Substantia nigra (tissue), 51 donors: ENCODE measurements at places on chromosomes 16 and 17.

DNA sequence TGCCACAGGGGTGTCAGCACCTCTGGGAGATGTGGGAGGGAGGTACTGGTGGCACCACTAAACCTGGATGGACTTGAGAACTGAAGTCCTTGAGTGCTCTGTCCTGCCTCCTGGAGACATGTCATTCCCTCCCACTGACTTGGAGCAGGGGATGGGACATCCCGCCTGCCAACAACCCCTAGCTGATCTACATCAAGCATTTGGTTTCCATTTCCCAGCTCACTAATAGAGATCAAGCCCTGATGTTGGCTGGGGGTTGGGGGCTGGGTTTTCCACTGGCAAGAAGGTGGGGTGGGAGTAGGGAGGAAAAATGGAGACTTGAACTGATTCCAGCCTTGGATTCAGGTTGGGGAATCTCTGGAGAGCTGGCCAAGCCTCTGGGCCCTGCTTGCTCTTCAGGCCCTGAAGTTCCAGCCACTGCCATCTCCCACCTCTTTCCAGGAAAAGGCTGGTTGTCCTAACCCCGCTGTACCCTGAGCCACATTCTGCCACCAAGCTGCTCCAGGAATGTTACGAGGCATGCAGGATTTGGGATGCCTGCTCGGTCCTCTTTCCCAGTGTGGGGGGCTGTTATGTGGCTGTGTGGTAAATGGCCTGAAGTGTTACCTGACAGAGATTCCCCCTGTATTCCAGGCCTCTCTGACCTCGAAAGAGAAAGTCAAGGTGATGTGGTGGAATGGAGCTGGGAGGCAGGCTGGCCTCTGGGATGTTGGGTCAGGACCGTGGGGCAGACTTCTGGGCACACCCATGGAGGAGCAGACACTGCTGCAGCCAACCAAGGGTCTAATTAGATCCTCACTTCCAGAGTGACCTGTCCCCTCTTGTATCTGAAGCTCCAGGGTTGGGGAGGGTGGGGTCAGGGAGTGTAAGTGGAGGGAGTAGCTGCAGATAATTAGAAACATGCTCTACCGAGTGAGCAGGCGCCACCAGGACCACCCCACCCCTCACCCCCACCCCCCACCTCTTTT, 16.7 kb downstream of the IGFBP4 start:
- no peak for DNase-seq

DNA sequence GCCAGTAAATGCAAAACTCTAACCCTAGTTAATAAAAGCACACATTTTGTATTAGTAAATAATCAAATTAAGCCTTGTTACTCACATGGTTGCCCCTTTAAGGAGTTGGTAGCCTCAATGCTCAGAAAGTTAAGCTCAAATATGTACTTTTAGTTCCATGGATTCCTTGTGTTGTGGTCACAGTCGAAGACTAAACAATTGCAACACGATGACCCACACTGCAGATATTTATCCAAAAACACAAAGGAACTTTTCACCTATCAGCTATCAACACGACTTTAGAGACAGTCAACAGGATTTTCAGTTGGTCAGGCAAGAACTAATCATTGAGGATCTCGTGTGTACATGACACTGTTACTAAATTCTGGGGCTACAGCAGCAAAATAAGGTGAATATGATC, 47.4 kb upstream of the NUDT7 start:
- DNase-seq, result no peak

DNA sequence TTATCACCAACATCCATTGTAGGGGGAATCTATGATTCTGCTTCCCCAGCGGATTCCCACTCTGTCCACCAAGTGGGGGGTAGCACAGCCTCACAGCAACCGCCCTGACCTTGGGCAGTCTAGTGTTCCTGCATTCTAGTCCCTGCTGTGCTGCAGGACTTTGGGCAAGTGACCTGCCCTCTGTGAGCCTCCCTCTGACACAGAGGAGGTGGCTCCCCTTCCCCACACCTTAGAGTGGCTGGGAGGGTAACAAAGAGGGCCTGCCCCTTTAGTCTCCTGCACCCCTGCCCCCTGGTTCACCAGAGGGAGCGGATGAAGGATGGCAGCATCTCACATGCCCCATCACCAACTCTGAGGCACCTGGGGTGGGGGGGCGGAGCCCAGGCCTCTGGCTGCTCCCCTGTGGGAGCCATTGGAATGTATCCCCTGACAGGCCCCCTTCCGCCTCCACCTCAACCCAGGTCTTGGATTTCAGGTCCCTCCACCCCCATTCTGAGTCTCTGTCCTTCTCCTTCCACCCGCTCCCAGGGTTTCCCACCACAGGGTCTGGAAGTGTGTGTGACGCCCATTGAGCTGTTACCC, 10.1 kb downstream of the GAS2L2 start:
- no peak for DNase-seq

GRCh38 chr16:71883849-71884638, at the start of gene ZNF821:
ZNF821 (minus strand) TSS chr16:71884182; CDS start chr16:71879946, 4,236 bp downstream.
- DNase-seq, result peak; percentile 64

- no peak for DNase-seq
Observed at GRCh38 chr17:33593991-33594390, 300.9 kb upstream of the ASIC2 start.

DNA sequence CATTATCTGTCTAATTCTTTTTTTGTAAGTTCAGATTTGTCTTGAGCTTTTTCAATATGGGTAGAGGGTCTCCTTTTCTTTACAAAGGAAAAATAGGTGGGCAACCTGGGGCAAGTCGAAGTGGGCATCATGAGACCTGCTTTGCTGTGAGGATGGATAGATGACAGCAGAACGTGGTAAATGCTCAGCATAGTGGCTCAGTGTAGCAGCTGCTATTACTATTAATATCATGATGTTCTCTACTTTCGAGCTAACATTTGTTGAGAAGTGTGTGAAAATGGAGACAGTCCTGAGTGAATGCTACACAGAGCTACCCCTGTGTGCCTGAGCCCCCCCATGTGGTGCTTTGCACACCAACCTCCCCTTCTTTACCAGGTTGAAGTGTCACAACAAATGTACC, 39.0 kb upstream of the LGALS9 start:
- no peak for DNase-seq

- DNase-seq, result no peak
Observed at GRCh38 chr16:73739049-73739769, 557.4 kb upstream of the PSMD7 start.

- DNase-seq, result no peak
Observed at GRCh38 chr17:15343749-15344148, 2.4 kb upstream of the TEKT3 start.

- no peak for DNase-seq
Observed at GRCh38 chr17:75019710-75020109, 7.2 kb downstream of the MRPL58 start.

- DNase-seq, result peak; percentile 63
Observed at GRCh38 chr17:74337834-74338500, 11.9 kb downstream of the KIF19 start.

- no peak for DNase-seq
Observed at GRCh38 chr16:76483307-76483909, 206.2 kb downstream of the CNTNAP4 start.

- DNase-seq, result no peak
Observed at GRCh38 chr16:3610698-3611145, 684 bp downstream of the SLX4 start.

GRCh38 chr17:42252597-42253550, 23.3 kb downstream of the STAT5B start:
- DNase-seq, result no peak

- DNase-seq, result no peak
Observed at GRCh38 chr17:49585422-49586027, 9.9 kb downstream of the NXPH3 start.

DNA sequence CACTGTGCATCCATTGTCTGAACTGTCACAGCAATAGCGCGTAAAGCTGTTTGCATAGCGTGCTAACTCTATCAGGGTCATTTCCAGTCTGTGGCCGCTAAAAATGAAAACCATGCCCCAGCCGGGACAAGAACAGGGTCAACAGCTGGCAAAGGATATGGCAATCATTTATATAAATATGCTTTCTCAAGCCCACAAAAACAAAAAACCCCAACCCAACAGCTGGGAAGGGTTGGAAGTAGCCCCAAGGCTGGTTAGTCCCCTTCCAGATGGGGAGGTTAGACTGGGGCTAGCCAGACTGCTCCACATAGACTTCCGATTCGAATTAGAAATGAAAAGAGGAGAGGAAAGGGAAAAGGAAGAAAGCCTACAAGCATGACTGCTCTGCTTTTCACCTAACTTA, 203.3 kb upstream of the TBX2 start:
- DNase-seq, result no peak

DNA sequence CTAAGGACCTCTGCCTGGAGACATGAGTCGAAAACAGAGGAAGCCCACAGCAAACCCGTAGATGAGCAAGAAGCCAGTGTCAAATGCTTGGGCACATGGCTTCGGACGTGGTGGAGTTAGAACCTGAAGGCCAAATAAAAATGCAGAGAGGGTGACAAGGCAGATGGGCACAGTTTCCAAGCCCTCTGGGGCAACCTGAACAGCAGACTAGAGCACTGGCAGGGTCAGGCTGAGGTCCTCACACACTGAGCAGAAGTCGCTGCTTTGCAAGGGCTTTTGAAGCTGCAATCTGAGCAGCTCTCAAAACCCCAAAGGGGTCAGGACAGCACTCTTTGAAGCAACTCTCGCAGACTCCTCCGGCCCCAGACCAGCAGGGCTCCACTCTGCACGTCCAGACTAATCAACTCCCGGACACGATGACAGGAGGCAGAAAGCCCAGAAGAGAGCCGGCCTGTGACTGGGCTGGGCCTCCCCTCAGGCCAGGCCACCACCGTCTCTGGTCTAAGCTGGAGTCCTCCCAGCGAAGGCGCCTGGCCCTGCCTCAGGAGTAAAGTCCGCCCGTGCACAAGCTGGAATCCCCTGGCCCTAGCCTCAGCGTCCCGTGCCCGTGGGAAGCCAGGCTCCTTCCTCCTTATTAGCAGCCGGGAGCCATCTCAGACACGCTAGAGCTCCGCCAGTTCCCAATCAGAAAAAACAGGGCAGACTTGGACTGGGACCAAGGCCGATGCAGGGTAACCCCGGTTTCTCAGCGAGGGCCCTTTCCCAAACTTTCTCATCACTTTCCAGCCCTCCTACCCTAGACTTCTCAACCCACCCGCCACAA, 924 bp downstream of the SMARCD2 start:
- peak; percentile 61 for DNase-seq

DNA sequence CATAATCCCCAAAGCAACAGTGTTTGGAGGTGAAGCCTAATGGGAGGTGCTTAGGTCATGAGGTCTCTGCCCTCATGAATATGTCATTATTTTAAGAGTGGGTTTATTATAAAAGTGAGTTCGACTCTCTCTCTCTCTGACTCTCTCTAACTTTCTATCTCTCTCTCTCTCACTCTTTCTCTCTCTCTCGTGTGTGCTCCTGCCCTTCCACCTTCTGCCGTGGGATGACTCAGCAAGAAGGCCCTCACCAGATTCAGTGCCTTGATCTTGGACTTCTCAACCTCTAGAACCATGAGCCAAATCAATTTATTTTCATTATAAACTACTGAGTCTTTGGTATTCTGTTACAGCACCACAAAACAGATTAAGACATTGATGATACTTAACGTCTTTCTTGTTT, 53.7 kb upstream of the TANC2 start:
- DNase-seq, result no peak

DNA sequence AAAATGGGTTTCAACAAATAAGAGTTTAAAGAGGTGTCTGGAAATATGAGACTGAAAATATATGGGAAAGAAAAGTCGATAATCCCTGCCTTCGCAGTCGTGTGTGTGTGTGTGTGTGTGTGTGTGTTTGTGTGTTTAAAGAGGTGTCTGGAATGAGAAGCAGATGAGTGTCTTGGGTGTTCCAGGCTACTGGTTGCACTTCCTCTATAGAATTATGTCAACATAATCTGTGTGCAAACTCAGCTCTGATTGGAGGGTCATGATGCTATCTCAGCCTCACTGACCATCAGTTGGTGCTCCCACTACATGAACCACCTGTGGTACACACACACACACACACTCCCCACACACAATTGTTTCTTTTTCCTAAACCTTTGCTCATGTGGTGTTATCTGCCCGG, 347.3 kb downstream of the NPIPA8 start:
- no peak for DNase-seq

DNA sequence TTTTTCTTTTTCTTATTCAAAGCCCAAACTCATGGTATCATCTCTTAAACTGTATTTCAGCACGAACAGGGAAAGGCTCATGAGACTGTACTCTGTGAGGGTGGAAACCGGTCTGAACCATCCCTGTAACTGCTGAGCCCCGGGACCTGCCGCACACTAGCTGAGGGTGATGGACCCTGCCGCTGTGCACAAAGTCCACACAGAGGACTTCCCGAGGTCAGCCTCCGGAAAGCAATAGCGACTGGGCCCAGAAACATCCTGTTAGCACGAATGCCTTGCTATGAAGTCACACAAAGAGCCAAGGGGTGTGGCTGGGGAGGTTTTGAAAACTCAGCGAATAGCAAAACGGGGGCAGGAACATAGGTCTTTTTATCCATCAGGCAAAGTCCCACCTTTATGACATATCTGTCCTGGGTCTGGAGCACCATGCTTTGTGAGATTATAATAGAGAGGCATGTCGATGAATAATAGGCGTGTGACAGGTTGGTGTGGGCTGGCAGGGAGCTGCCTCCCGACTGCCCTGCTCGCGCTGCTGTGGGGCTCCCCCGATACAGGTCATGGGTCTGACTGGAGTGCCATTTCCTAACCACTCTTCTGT, 33.4 kb downstream of the CDK5R1 start:
- DNase-seq, result no peak

- DNase-seq, result no peak
Observed at GRCh38 chr17:74865504-74866197, 6.0 kb upstream of the GRIN2C start.

DNA sequence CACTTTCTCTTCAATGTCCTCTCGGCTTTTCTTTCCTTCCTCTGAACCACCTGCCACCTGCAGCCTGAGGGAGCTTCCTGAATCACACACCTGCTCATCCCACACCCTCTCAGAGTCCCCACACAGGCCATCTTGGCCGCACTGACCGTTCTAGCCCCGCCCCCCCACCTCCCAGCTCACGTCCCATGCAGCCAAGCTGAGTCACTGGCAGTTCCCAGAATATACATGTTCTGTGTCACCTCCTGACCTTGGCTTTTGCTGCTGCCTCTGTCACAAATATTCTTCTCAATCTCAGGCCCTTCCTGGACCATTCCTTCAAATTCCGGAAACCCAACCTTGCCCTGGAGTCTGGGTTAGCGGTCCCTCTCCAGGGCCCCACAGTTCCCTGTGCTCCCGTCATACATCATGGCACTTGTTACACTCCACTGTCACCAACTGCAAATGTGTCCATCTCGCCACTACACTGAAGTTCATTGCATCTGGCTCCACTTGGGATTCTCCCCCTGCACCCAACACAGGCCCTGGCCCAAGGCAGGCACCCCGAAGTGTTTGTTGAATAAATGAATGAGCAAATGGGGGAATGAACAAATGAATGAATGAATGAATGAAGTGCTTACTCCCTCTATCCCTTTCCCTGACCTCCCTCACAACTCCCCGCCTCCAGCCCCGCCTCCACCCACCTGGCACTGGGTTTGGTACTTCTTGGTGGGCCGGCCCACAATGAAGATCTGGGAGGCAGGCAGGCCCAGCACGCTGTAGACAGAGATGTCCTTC, 12.8 kb downstream of the PIMREG start:
- no peak for DNase-seq
